ENCODE measurements at places on chromosomes 16 and 17.

GRCh38 chr17:16439303-16439791 is 24.0 kb downstream of the TRPV2 start:
- DNase-seq = no peak

- DNase-seq = no peak
Observed at GRCh38 chr17:50767030-50767429, 288 bp downstream of the ANKRD40CL start.

DNA sequence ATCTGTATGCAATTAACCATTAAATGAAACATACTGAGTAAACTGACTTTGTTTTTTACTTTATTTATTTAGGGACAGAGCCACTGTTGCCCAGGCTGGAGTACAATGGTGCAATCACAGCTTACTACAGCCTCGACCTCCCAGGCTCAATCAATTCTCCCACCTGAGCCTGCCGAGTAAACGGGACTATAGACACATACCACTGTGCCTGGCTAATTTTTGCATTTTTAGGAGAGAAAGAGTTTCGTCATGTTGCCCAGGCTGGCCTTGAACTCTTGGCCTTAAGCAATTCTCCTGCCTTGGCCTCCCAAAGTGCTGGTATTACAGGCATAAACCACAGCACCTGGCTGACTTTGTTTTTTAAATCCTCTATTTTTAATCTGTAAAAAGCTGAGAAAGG is 42.6 kb downstream of the ANKFY1 start:
- no peak for DNase-seq

DNA sequence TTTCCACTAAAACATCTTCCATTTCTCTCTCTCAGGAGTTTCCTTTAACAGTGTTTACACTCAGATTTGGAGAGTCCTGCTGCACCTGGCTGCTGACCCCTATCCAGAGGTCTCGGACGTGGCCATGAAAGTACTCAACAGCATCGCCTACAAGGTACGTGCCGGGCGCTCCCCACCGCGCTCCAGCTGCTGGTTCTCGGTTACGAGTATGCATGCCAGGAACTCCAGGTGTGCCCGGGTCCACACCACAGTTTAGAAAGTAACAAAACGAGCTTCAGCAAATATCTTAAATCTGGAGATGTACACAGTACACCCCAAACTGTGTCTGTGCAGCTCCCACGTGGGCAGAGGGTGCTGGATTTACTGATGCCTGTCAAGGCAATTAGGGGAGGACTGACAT is 82.9 kb upstream of the CHMP6 start:
- DNase-seq = no peak

- DNase-seq = no peak
Observed at GRCh38 chr17:68446626-68447041, 10.7 kb downstream of the WIPI1 start.

- no peak for DNase-seq
Observed at GRCh38 chr16:14354561-14355351, 275.3 kb downstream of the PARN start.

DNA sequence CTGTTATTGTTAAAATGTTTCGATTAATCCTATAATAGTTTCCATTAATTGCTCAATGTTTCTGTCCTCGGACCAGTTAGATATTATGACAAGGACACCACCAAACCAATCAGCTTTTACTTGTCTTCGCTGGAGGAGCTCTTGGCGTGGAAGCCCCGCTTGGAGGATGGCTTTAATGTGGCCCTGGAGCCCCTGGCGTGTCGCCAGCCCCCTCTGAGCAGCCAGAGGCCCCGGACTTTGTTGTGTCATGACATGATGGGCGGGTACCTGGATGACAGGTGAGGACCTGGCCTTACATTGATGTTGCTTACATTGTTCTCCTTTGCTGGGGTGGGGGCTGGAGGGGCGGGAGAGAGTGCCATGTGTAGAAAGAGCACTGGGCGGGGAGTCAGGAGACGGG is 3.0 kb downstream of the ENGASE start:
- DNase-seq = no peak

GRCh38 chr17:80010283-80010858 is 25.3 kb downstream of the TBC1D16 start:
- no peak for DNase-seq

- no peak for DNase-seq
Observed at GRCh38 chr17:50037321-50038107, 18.4 kb upstream of the ITGA3 start.

GRCh38 chr17:39629898-39630297 is 3.1 kb downstream of the PPP1R1B start:
- DNase-seq = no peak

DNA sequence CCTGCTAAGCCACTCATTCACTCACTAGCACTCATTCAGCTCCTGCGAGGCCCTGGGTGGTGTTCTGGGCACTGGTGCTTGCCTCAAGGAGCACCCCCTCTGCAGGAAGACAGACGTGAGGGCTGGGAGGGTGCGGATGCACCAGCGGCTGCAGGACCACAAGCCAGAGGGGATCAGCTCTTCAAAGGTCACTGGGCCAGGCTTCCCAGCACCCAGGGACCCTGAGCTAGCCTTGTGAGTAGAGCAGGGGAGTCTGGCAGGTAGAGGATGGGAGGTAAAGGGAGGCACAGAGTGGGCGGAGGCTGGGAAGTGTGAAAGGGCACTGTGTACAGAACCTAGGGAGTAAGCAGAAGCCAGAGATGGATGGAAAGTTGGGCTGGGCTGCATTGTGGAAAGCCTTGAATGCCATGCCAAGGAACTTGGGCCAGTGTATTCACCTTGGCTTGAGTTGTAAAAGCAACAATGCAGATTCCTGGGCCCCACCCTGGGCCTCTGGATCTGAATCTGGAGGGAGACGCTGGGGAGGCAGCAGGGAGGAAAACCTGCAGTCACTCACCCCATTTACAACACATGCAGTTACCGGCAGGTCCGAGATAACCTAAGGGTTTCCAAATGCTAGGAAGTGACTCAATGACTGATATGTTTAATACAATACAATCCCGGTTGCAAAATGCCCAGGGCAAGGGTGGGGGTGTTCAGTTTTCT is 1.7 kb downstream of the IL4R start:
- no peak for DNase-seq

DNA sequence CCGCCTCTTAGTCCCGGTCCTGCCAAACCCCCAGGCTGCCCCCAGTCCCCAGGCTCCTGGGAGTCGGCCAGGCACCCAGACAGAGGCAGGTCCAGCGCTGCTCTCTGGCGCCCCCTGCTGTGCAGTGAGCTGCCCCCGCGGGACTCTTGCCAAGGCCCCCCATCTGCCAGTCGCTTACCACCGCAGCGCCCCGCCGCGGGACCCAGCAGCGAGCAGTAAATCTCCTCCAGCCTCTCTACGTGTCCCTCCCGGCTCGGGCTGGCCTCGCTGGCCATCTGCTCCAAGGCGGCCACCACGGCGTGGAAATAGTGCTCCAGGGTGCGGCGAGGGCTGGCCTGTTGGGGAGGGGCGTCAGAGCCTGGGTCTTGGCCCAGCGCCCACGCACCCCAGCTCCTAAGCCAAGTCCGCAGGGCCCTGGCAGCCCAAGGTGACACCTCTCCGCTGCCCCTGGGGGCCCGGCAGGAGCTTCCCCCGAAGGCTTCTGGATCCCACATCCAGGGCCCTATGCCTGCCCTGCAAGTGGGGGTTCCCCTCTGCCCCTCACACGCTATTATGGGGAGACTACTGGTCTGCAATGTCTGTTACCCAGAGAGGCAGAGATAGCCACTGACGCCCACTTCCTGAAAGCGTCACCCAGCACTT is 33.7 kb upstream of the MFSD6L start:
- DNase-seq = no peak

- DNase-seq = no peak
Observed at GRCh38 chr16:27287887-27288286, 19.3 kb upstream of the NSMCE1 start.

- DNase-seq = no peak
Observed at GRCh38 chr17:81417049-81417878, 22.0 kb downstream of the BAHCC1 start.

DNA sequence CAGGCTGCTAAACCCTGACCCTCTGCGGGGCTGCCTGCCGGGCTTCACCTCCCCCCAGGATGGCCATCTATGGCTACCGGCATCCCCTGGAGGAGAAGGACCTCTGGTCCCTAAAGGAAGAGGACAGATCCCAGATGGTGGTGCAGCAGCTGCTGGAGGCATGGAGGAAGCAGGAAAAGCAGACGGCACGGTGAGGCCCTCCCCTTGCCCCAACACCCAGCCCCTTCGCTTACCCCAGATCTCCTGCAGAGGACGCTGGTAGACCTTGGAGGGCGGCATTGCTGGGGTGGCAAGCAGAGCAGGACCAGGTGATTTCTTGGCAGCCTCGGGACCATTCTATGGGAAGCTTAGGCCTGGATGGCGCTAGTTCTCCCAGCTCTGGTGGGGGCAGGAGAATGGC is 24.5 kb downstream of the ABCC3 start:
- no peak for DNase-seq

DNA sequence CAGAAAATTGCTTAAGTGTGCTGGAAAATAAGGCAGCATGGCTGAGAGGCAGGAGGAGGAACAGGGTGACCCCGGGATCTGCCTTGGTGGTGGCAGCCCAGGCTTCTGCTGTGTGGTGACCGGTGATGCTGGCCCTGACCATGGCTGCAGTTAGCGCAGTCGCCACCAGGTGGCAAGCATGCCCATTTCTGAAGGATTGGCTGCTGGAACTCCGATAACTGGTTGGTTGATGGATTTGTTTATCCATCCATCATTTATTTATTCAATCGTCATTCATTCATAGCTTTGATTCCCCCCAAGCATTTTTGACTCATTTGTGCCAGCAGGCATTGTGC is 29.1 kb upstream of the ITGA3 start:
- DNase-seq = peak; percentile 71

DNA sequence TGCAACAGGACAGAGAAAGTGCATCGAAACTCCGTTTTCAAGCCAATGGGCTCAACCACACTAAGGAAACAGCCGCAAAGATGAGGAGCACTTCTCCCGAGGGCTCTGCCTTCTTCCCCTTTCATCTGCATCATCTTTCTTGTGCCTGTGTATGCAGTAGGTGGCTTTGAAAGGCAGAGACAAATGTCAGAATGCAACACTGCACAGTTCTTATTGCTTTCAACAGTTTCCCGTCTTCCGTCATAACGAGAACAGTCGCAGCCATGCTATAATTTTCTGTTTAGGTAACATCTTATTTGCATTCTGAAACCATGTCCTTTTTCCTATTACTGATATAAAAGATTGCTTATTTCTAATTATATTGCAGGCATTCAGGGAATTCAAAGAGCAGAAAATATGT is 205.2 kb downstream of the SLC39A11 start:
- DNase-seq = no peak

GRCh38 chr16:9124908-9125584 is 33.6 kb downstream of the HAPSTR1 start:
- DNase-seq = no peak

DNA sequence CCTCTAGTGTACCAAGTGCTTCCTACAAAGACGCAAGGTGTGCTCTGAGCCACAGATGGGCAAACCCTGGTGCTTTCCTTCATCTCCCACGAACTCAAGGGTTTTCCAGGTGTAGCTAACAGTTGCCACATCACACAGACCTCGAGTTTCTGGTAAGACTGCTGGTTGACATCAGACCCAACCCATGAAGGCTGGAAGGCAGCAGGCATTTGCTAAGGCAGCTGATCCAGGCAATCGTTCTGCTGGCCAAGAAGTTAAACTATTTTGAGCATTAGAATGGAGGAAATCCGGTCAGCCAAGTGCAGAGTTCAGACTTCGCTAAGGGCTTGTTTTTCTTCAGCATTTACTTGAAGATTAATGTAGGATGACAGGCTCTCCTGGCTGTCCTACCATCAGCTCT is 11.5 kb downstream of the HAS3 start:
- DNase-seq = no peak

DNA sequence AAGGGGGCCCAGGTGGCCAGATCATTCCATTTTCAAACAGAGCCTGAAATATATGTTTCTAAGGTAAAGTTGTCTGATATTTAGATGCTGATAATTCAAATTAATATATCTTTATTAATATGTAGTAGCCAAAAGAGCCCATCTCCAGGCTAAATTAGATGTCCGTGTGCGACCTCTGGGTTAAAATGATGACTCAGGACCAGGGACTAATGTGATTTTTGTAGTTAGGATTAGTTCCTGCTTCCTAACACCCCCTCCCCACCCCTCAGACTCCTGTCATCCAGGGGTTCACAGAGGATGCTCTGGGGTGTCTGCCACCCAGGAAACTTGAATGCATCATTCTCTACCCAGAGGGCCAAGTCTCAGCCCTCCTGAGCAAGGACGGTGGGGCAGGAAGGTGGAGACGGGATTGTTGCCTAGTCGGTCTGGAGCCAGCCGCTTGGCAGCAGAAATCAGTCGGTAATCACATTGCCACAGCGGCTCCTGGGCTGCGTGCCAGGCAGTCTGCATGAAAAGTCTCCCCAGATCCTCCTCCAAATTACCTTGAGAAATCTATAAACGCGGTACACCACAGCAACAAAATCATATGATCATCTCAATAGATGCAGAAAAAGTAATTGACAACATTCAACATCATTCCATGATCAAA is 29.8 kb downstream of the CNGB1 start:
- DNase-seq = no peak

DNA sequence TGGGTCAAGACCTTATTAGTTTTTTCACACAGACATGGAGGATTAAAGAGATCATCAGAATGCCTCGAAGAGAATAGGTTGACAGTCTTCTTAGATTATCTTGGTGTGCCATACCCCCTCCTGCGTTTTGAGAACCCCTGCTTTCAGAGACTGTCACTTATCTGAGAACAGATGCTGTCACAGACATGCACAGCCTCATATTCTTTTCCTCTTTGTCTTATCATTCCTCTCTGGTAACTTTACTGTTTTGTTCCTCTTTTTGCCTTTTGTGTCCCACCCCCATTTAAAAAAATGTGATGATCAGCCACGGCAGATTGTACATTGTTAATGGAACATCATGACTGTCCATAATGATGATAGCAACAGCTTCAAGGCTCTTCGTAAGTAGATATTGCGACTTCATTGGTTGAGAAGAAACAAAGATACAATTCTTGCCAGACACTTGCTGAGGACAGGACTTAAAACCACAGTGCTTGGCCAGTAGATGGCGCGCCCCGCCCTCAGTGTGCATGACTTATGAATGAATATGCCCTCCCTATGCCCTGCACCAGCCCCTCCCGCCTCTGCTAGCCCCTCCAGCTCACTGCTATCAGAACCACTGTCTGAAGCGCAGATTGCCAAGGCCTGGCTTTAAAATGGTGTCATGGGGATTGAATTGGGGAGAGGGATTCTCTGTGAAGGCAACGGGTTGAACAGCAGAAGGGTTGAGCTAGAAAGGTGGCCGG is 2.6 kb upstream of the PITPNC1 start:
- DNase-seq = peak; percentile 76

GRCh38 chr17:63798572-63799106 is 24.7 kb downstream of the DDX42 start:
- no peak for DNase-seq

DNA sequence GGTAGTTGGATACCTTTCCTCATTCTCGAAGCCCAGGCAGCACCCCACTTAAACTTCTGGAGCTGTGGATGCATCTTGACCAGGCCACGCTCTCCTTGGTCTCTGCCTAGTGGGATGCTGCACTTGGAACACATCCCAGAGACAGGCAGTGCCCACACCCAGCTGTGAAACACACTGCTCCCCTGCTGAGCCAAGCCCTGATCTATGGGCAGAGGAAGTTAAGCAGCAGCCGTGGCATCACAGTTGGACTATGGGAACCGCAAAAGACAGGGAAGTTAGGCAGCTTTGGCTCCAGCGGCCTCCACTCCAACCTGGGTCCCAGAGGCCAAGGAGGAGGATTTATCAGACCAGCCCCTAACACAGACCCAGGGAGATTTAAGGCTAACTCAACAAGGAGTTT is 284.8 kb upstream of the CCL2 start:
- no peak for DNase-seq

- DNase-seq = no peak
Observed at GRCh38 chr17:41734949-41735313, 488 bp upstream of the HAP1 start.

All from NCI-H1930 (cell line).